ENCODE measurements at places on chromosomes 16 and 17.

DNA sequence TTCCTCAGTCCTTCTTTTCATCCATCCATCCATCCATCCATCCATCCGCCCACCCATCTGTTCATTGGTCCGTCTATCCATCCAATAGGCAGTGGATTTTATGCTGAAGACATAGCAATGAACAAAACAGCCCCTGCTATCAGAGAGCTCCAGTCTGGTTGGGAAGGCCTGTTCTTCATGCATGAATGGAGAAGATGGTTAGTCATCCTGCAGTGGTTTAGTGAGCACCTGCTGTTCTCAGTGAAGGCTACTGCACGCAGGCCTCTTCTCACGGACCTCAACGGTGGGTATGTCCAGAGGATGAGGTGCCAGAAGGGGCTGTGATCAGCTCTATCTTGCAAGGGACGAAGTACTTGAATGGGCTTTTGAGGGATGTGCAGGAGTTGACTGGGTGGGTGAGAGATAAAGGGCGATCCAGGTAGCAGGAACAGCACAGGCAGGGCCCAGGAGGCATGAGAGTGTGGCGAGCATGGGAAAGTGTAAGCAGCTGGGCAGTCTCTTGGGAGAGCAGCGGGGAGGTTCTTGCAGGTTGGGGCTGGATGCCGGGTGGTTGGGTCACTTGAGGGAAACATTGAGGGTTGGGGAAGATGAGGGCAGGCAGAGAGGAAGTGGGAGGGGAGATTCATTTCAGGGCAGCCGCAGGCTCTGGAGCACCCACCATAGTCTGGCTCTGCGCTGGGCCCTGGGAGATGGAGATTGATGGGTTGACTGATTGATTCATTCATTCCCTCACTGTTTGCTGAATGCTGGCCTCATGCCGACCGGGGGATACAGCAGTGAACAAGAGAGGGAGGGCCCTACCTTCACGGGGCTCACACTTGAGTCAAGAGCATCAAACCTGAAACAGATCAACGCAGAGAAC is 115.0 kb upstream of the CIBAR2 start:
- DNase-seq, result no peak

DNA sequence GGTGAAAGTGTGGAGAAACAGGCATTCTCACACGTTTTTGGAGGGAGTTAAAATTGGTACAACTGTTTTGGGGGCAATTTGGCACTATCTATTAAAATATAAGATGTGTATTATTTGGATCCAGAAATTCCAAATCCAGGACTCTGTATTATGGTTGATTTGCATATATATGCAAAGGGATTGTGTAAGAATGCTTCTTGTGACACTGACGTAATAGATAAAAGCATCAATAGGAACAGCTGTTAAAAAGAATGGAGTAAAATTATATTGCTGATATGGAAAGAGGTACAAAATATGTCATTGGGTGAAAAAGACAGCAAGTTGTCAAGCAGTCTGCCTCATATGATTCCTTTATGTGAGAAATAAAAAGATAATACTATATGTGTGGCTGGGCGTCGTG is 17.3 kb downstream of the FA2H start:
- no peak for DNase-seq

DNA sequence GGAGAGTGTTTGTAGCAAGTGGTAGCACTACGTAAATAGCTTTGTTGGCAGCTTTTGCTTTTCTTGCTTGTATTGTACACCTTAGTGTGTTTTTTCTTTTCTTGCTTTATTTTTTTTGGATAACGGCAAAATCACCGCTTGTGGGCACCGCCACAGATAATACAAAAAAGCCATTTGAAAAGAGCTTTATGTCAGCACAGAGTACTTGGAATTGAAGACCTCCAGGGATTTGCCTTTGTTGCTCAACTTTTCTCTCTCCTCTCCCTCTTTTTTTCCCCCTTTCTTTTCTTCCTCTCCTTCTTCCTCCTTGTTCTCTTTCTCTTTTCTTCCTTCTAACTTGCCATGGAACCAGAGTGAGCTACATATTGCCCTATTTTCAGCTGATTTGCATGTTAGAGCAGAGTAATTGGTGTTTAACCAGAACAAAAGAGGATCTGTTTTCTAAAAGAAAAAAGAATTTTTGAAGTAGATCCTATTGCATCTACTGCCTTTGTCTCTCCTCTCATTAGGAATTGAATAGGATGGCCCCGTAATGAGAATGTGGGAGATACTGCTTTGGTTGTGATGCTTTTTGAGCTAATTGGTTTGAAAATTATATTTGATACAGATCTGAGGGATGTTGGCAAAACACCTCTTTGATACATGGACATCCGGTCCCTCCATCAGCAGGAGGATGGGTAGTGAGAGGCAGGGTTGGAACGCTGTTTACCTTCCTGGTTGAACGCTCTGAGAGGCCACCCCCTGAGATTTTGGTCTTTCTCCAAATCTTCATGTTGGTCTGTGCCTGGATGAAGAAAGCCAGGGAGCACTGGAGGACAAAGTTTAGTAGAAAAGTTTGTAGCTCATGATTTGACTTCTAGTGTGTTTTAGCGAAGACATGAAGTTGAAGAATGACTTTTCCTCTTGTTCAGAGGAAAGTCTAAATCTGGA is 85.6 kb downstream of the MSI2 start:
- DNase-seq, result no peak

DNA sequence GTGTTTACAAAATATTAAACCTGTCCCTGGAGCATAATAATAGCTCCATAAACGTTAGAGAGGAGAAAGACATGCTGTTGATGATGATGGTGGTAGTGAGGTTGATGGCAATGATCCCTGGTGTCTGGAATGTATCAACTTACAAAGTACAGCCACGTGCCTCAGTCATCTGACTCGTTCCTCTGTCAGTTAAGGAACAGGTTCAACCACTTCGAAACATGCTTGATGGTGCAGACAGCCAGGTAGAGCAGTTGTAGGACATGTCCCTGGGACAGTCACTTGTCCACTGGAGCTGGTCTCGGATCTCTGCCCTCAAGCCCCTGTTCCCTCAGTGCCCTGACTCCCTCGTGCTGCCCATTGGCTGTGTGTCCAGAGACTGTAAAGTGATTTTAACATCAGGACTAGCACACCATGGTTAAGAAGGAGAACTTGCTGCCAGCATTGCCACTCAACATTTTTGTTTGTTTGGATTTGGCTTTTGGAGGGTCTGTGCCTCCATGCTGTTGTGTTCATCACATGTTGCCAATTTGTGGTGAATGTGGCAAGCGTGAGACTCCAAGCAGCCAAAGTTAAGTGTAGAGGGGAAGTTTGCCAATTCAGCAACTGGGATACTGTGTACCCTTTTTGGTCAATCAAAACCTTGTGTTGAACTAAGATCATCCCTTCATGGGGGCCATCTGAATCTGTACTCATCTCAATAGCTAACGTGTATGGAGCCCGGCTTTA is 16.3 kb upstream of the SALL1 start:
- no peak for DNase-seq

GRCh38 chr16:23072769-23073549 is 76.3 kb downstream of the USP31 start:
- DNase-seq, result no peak

DNA sequence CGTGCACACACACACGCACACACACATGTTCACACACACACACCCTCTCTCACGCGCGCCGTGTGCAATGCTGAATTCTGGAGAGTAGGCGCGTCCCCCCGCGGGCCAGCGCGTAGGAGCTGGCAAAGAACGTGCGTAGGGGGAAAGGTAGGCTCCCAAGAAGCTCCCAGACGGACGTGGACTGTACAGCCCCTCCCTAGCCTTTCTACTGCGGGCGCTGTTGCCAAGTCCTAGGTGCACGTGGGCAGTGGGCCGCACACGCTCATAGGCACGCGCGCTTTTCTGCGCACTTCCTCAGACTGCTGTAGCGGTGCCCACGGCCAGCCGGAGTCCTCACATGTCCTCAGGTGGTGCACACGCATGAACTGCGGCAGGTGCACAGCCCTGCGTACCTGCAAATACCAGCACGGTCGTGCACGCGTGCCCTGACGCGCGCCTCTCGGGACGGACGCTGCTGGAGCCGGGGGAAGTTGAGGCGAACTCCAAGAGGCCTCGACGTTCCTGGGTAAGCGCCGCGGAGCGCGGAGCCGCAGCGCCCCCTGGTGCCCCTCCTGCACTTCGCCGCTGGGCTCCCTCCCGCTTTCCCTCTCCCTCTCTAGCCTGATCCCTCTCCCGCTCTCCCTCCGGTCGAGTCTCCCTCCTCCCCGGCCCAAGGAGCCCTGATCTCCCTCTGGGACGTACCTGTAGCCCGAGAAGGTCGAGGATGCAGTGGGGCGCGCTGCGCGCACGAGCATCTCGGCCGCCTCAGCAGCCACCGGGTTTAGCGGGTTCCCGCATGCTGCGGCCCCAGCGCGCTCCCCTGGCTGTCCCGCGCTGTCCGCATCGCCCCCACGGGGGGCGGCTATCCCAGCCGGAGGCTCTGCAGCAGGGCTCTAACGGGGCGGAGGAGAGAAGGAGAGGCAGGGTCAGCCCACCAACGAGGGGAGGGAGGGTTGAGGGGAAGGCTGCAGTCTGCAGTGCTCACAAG is 749 bp downstream of the GRIN2A start:
- peak; percentile 39 for DNase-seq

GRCh38 chr17:32264823-32265191 is 825 bp upstream of the RHBDL3 start:
- DNase-seq, result no peak

- DNase-seq, result peak; percentile 68
These were observed 68.5 kb upstream of the DNAH17 start for GRCh38 chr17:78645421-78646295.

DNA sequence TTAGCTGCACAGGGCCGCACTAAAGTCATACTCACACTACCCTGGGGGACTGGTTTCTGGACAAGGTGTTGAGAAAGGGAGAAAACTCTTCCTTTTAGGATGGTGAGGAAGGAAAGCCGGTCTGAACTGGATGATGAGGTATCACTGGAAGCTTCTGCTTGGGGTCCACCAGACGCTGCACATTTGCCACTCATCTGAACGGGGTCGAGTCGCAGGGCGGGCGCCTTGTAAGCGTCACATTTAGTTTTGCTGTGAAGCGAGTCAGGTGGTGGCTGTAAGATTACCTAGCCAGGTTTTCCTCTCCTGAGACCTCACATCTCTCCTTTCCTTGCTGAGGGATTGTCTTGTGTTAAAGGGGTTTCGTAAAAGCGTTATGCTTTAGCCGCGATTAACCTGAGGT is 2.3 kb downstream of the JPT2 start:
- no peak for DNase-seq

- no peak for DNase-seq
These were observed 35.5 kb upstream of the ETV4 start for GRCh38 chr17:43581613-43582012.

GRCh38 chr16:19809121-19809635 is 75.5 kb downstream of the GPRC5B start:
- no peak for DNase-seq

- DNase-seq, result no peak
These were observed at the start of gene TNFRSF17 for GRCh38 chr16:11964761-11965551. TSS of gene TNFRSF17 (plus strand) at chr16:11965210. CDS start at chr16:11965325, 115 bp downstream.

DNA sequence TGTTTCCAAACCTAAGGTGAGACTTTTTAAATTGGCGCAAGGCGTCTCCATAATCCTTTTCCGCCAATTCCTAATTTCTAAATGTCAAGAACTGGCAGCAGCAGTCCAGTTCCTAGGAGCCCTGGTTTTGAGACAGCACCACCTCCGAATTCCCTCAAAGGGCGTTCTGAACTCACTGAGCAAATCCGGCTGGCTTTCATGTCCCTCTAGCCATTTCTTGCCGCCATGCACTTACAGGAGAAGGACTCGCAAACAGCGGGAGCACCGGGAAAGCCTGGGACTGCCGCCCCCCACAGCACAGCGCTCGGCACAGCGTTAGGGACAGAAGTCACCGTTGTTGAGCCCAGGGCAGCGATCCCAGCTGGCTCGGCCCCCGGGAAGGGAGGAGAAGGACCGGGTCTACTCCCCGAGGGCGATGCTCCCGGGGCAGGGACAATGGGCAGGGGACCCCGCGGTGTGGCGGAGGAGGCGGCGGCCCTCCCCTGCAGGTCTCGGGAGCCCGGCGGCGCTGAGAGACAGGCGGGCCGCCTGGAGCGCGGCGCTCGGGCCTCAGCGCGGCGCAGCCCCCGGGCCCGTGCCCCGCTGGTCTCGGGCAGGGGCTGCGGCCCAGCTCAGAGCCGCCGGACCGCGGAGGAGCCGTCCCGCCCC is 545 bp downstream of the ARHGAP17 start:
- peak; percentile 15 for DNase-seq

DNA sequence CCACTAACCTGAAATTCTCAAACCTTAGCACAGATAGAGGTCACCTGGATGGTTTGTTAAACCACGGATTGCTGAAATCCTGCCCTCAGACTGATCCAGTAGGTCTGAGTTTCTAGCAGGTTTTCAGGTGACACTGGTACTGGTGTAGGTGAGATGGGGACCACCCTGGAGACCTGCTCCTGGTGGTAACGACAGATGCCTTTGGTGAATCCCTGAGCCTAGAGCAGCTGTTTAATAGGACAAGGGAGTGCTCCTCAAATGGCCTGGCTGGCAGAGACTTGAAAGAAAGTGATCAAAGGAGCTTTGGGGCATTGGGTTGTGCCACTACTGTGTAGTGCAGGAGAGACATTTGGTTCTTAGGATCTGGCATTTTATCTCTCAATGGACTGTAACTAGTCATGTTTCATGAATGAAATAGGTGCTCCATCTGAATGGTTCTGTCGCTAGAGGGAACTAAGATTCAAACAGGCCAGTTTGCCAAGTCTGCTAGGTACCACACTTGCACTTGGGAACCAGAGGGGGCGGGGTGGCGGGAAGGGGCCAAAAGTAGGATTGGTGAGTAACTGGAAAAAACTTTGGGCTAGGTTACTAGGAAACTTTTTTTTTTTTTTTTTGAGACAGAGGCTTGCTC is 2.9 kb upstream of the IFI35 start:
- DNase-seq, result no peak

DNA sequence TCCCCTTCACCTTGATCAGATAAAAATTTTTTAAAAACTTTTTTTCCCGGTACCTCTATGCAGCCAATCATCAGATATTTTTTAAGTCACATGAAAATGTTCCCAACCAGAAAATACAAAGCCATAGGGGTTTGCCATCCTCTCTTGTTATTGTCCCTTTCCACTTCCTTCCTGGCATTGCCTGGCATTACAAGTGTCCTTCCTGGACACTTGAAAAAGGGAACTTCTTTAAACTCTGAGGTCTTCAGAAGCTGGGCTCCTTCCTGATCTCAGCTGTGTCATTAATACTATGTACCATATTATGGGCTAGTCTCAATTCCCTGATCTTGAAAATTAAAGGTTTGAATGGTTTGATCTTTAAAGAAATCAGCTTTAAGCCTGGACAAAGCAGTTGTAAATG is 64.9 kb downstream of the TEX14 start:
- DNase-seq, result no peak

- DNase-seq, result no peak
These were observed 607 bp upstream of the NCOR1 start for GRCh38 chr17:16215965-16216316.

DNA sequence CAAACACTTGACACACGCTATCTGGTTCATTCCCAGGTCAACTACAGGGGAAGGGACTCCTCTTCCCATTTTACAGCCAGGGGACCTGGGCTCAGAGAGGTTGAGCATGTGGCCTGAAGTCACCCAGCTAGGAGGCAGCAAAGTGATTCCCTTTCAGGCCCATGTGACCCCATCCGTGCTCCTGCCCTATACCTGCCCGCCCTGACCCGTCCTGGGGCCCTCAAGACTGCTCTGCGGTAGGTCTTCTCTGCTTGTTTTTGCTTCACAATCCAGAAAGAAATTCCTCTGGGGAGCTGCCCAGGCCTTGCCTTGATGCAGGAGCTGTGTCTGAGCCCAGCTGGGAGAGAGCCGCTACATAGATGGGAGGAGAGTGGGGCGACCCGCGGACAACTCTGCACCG is 161.4 kb downstream of the SDK2 start:
- no peak for DNase-seq

GRCh38 chr17:54882950-54883349 is 17.7 kb upstream of the TOM1L1 start:
- no peak for DNase-seq
